SW 1271 (cell line): ENCODE measurements at places on chromosomes 2 and 18.

- no peak for DNase-seq
These were observed 131.3 kb downstream of the PXDN start for GRCh38 chr2:1613078-1613445.

DNA sequence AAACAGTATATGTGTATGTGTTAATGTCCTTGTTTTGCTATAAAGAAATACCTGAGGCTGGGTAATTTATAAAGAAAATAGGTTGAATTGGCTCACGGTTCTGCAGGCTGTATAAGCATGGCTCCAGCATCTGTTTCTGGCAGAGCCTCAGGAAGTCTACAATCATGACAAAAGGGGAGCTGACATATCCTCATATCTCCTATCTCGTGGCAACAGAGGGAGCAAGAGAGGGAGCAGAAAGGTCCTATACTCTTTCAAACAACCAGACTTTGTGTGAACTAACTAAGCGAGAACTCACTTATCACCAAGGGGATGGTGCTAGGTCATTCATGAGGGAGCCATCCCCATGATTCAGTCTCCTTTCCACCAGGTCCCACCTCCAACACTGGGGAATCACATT is 13.0 kb downstream of the CALCRL start:
- no peak for DNase-seq

DNA sequence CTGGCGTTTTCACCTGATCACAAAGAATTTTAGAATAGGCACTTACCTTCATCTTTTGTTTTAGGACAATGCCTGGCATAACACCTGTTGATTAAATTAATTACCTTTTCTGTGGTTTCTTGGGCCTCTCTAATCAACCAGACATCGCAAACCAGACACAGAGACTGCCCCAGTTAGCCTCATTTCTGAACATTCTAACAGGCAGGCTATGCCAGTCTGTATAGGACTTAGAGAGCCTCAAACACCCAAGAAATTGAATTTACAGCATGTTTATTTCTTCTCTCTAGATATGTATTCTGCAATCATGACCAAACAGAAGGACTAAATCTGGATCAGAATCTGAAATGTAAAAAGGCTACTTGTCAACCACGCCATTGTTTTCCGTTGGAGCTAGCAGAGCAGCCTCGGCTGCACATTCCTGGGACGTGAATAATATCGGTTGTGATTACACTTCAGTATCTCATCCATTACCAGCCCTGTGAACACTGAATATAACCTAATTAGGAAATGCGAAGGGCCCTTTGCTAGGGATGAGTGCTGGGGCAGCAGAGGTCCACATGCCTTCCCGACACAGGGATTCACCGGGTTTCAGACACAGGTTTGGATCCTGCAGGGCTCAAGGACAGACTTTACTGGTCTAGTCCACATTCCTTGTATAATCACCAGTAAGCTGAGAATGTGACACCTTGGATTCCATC is 17.5 kb upstream of the CDC42EP3 start:
- peak; percentile 11 for DNase-seq

- DNase-seq, result no peak
These were observed 46.6 kb upstream of the XIRP2 start for GRCh38 chr2:166841679-166842078.

DNA sequence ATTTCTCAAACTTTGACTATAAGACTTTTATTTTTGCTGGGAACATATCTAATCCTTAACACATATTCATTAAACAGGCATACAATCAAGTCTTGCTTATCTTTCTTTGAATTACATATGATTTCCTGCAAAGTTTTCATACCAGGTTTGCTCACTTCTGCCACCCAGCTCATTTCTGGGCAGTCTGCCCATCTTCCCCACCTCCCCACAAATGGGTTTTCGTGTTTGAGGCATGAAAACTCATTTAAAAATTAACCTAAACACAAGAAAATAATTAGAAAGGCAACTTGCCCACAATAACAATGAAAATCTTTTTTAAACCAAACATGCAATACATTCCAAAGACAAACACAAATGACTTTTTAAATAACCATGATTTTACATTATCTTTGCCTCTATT is 3.4 kb downstream of the CHST9 start:
- DNase-seq, result no peak

DNA sequence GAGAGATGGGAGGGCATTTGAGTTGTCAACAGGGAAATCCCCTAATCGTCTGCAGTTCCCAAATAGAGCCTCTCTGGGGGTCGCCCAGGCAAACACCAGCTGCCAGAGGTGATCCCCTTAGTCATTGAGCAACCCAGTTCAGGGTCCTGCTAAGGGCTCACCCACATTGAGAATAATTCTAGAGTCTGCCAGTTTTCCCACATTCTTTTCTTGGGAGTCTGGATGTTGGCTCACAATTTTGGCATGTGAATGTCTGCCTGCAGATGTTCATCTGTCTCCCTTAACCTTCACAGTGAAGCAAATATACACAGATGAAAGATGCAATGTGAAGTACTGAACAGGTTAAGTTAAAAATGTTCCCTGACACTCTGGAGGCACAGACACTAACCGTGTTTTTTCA is 11.4 kb upstream of the SMIM21 start:
- no peak for DNase-seq
